ENCODE measurements at places on chromosomes 5 and 9.

DNA sequence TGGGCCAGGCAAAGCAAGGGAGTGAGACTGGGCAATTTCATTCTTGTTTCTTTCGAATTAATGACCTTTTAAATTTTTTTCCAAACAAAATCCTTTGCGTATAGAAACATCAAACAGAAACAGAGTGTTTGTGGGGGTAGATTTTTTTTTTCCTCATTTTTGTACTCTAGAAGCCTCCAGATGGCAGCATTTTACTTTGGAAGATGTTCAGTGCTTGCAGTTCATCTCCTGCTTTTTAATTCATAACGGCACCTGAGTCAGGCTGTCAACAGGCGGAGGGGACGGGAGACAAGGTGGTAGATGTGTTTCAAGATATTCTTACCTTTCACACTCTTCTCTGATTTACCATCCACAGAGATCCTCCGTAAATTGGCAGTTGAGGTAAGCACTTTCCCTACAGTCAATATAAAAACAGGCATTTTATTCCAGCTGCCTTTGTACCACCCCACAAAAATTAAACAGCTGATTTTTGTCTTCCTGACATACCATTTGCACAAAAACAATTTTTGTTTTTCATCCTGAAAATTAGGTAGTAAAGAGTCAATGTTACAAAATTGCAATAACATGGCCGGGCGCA is 99.5 kb upstream of the FBXL17 start:
- peak; percentile 74 for DNase-seq

DNA sequence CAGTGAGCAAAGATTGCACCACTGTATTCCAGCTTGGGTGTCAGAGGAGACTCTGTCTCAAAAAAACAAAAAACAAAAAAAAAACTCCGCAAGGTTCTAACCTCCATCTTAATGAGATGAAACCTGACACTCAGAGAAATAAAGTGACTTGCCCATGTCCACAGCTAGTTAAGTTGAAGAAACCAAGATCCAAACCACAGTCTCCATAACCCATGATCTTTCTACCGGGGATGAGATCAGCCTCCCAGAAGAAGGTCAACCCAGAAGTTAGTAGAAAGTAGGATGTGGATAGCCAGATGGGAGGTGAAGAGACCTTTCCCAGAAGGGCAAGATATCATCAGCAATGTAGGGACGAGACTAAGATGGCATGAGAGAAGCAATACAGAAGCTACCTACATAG is 140.4 kb upstream of the ADRA1B start:
- no peak for DNase-seq

GRCh38 chr9:125985142-125985997 is 238.2 kb downstream of the PBX3 start:
- no peak for DNase-seq

DNA sequence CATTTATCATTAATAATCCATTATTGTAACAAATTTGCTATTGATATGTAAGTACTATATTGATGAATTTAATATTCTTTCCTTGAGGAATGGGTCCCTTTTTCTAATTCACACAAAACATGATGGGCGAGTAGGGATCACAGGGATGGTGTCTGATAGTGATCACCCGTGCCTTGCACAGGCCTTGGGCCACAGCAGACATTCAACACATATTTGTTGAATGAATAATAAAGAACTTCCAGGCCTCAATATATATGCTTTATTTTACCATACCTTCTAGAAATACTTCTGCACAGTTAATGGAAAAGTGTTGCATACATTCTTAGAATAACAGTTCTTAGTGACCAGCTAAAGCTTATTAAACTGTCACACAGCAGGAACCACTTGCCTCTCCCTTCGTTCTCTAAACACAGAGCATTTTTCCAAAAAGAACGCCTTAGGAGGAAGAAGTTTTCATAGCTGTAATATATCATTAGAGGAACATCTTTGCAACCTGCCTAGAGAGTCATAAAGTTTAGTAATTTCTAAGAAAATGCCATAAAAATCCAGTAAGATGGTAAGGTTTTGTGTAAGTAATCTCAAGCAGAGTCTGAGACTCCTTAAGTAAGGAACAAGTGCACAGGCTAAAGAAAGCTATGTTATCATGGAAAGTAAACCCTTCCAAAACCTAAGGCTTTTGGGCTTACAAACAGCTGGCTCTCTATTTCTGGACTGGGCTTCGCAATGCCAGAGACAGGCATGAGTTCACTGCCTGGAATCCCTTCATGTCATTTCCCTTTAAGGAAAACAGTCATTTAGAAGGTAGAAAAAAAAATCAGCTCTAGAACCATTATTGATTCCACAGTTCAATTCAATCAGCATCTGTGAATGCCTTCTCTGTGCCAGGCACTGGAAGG is 17.7 kb downstream of the TTLL11 start:
- no peak for DNase-seq

GRCh38 chr5:140235791-140236551 is 61.0 kb downstream of the CYSTM1 start:
- DNase-seq = no peak

GRCh38 chr9:136657974-136658848 is 4.5 kb upstream of the EGFL7 start:
- DNase-seq = no peak

DNA sequence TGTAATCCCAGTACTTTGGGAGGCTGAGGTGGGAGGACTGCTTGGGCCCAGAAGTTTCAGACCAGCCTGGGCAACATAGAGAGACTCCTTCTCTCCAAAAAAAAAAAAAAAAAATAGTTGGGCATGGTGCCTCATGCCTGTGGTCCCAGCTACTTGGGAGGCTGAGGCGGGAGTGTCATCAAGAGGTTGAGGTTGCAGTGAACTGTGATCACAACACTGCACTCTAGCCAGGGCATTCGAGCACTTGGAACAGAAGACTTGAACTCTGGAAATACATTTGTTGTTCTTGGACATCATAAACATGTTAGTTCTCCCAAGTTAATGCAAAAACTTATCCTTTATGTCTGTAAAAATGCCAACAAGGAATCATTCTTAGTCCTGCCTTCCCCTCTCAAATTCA is 29.6 kb downstream of the EHMT1 start:
- DNase-seq = peak; percentile 27

- DNase-seq = no peak
Measured at GRCh38 chr5:122615146-122615545, 159.7 kb upstream of the SNX2 start.

DNA sequence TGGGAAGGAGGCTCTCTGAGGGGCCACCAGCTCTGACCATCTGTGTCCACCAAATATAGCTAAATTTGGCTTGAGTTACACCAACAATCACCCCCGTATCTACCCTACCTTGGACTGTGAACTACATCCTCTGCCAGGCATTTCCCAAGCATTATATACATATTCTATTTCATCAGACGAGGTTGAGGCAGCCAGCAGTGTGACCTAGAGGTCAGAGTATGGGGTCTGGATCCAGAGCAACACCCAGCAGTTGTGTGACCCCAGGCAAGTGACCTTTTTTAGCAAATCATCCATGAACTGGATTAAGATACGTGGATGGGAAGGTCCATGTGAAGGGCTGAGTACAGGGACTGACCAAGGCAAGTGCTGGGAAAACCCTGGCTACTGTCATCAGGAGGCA is 180.6 kb downstream of the HSPA4 start:
- DNase-seq = no peak

- no peak for DNase-seq
Measured at GRCh38 chr5:14383923-14384322, 197.7 kb upstream of the OTULINL start.

GRCh38 chr9:93899609-93900435 is 55.3 kb downstream of the BARX1 start:
- DNase-seq = no peak

GRCh38 chr5:67770431-67771025 is 445.0 kb upstream of the PIK3R1 start:
- peak; percentile 23 for DNase-seq

- DNase-seq = peak; percentile 19
Measured at GRCh38 chr5:38420246-38420645, 136.2 kb downstream of the LIFR start.

DNA sequence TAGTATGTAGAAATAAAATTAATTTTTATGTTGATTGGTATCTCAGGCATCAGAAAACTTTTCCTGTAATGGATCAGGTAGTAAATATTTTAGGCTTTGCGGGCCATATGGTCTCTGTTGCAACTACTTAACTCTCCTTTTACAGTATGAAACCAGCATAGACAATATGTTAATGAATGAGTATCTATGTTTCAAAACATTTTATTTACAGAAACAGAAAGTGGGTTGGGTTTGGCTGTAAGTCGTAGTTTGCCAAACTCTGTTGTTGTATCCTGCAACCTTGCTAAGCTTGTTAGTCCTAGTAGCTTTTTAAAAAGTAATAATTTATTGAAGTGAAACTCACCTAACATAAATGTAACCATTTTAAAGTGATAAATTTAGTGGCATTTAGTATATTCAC is 132.1 kb downstream of the NR3C1 start:
- DNase-seq = no peak

DNA sequence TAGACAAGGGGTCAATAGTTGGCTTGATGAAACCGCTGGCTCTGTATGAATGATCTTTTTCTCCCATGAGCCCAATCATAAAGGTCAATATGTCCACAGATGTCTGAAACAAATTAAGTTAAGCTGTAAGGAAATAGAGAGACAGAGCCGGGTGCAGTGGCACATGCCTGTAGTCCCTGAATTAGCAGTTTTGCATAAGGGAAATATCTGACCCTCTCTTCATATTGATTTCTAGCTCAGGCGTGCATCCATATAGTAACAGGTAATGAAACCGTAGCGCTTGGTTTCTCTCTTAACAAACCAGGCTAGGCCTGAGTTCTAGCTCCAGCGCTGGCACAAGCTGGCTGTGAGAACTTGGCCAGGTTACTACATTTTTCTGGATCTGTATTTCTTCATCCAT is 118.1 kb upstream of the ERCC6L2 start:
- DNase-seq = no peak

- no peak for DNase-seq
Measured at GRCh38 chr5:151862811-151863472, 61.7 kb downstream of the GLRA1 start.

DNA sequence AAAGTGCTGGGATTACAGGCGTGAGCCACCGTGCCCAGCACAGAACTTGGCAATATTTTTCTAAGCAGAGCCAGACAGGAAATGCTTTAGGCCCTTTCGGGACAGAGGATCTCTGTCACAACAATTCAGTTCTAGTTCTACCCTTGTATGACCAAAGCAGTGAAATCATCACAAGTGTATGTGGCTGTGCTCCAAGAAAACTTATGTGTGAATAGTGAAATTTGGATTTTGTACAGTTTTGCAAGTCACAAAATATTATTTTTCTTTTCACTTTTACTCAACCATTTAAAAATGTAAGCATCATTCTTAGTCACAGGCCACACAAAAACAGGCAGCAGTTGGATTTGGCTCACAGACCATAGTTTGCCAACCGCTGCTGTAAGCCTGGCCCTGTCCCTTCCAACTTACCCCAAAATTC is 20.4 kb upstream of the PRUNE2 start:
- peak; percentile 80 for DNase-seq

DNA sequence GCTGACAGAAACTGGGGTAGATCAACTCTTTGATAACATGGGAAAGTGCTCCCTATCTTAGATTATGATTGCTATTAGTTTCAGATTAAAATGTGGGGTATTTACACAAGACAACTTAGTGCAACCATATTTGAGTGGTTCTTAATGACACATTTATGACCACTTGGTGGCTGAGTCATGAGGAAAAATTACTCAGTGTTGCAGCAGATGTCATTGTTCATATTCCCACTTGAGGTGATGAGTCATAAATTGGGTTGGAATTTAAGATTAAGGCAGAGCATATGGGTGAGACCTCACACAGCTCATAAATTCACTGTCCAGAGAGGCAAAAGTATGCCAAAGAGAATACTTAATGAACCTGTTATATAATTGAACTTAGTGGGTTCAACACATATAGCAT is 408.3 kb downstream of the DMRT2 start:
- DNase-seq = no peak

GRCh38 chr9:76798527-76798926 is 34.3 kb downstream of the PCA3 start:
- DNase-seq = no peak

- DNase-seq = peak; percentile 72
Measured at GRCh38 chr9:75087289-75087823, 599 bp downstream of the NMRK1 start.

DNA sequence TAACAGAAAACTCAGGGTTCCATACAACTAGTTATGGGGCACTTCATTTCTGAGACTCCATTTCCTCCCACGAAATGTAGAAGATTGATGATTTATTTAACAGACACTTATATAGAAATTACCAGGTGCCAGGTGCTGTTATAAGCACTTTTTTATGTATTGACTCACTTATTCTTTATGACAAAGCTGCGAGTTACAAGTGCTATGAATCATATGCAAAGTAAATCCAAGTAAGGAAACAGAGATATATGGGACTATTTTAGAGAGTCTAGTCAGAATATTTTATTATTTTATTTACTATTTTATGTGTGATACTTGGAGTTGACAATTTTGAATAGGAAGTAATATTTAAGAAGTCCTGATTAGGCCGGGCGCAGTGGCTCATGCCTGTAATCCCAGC is 822.8 kb upstream of the C9orf72 start:
- DNase-seq = no peak

DNA sequence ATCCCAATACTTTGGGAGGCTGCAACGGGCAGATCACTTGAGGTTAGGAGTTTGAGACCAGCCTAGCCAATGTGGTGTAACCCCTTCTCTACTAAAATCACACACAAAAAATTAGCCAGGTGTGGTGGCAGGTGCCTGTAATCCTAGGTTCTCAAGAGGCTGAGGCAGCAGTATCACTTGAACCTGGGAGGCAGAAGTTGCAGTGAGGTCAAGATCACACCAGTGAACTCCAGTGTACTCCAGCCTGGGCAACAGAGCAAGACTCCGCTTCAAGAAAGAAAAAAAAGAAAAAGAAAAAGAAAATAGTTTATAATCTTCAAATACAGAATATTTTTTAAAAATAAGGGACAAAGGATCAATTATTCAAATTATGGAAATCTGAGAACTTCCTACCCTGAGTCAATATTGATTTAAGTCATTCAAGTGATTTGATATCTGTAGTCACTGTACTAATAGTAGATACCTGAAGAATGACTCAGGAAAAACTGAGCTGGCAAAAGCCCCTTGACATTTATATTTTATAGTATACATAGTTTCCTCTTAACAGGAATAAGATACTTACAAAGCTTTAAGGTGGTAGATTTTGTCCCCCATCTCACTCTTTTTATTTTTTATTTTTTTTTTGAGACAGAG is 61.8 kb downstream of the PTBP3 start:
- no peak for DNase-seq

DNA sequence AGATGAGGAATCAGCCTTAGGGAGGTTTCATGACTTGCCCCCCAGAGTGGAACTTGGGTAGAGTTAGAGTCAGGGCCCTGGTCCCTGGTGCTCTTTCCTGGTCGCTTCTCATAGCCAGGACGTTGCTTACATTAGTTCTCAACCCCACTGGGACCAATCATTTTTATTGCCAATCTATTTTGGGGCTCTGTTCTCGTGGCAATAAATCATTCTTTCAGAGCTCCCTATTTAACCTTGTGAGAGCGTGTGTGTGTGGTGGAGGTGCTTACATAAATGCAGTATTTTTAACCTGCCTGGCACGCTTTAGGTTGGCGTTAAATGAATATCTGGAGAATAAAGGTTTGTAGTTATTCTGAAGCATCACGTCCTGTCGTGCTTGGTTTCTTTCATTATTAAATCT is 4.1 kb downstream of the TRIO start:
- DNase-seq = no peak

GRCh38 chr9:105557804-105558610 is at the start of gene FKTN:
Gene FKTN (plus strand): TSS chr9:105558131. CDS start chr9:105575033, 16,902 bp downstream.
- DNase-seq = peak; percentile 92

- DNase-seq = no peak
Measured at GRCh38 chr5:28077291-28078240, 1039.2 kb upstream of the CDH9 start.

Measured in adipocyte (in vitro differentiated cells).